ENCODE measurements at places on chromosomes 11 and 22. TPM values are rescaled to one million over a fixed set of nuclear protein-coding genes. Genes with fewer than 3 reads are reported as not detected.

UBQLNL gene
- total RNA-seq: 0.26 TPM

GRCh38 chr11:115179636-115180035 is 324.6 kb downstream of the CADM1 start:
- no peaks in the 10 kb centered on the region for H3K27me3 ChIP-seq
- H3K36me3 ChIP-seq: no peaks in the 10 kb centered on the region
- H3K27ac ChIP-seq: no peak overlapping the region
- no peaks in the 10 kb centered on the region for H3K4me1 ChIP-seq

DNA sequence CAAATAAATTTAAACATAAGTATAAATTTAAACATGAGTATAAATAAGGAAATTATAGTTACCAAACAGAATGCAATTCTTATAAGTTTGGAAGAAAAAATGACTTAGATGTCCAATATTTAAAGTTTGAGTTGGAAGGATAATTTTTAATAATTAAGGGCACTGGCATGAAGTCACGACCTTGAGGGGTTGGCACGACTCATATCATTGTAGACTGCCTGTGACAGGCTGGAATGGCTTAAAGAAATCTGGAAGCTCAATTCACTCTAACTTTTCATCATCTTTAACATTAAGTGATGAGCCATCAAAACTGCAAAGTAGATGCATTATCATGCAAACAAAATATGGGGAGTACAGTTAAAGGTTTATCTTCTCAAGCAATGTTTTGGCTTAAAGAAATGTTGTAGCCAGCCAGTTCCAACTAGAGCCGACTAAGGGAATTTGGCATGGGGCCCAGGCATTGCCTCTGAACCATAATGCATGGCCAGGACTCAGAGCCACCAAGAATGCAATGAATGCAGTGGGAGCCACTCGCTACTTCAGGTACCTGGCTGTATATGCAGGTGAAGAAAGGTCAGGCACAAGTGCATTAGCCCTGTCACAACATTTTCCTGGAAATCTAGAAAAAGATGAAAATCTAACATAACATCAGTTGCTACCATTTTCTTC is 33.4 kb downstream of the PGR start:
- no peaks in the 10 kb centered on the region for H3K36me3 ChIP-seq
- H3K27ac ChIP-seq: no peak overlapping the region
- DNase-seq: no peak
- no peaks in the 10 kb centered on the region for H3K4me1 ChIP-seq

DNA sequence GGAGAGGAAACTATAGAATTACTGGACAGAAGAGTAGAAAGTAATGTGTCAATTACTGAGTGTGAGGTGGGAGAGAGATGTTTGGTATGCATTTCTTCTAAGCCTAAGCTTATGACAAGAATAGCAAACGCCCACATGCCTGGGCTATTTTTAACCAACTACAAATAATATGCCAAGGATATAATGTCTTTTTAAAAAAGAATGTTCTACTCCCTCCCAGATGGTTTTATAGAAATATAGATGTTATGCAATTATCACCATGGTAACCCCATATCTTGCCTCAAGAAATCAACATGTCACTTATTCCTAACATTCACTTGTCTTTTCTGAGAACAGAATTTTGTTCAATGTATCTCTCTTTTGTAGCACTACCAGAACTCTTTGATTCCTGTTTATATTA is 996.7 kb upstream of the CHORDC1 start:
- no peak for DNase-seq
- H3K36me3 ChIP-seq: no peaks in the 10 kb centered on the region
- H3K27ac ChIP-seq: no peak overlapping the region
- no peaks in the 10 kb centered on the region for H3K4me1 ChIP-seq
- H3K4me3 ChIP-seq: no peak overlapping the region
- H3K27me3 ChIP-seq: no peaks in the 10 kb centered on the region

DNA sequence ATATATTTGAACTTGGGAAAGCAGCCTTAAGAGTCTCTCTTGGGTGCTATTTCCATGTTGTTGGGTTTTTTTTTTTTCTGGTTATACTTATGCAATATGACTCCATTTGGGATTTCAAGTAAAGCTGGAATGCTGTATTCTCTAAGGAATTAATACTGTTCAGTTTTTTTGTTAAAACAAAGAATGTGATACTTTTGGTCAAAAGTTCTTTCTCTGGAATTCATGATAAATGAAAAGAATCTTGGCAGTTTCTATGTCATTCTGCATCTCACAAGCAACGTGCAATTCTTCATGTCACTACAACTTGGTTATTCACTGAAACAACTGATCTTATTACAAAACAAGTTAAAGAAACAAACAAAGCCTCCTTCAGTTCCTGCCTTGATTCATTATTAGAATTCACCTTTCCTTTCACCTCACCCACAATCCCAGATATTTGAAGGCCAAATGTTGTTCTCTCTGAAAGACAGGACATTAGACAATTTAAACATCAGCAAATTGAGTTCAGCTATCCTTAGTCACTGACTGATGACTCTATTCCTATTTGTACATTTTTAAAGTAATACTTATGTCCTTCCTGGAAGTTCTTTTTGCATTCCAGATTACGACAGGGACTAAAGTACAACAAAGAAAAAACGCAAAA is 176.2 kb downstream of the SBF2 start:
- no peaks in the 10 kb centered on the region for H3K27me3 ChIP-seq
- H3K4me1 ChIP-seq: no peaks in the 10 kb centered on the region
- H3K4me3 ChIP-seq: no peak overlapping the region
- no peak overlapping the region for H3K27ac ChIP-seq
- DNase-seq: no peak

DNA sequence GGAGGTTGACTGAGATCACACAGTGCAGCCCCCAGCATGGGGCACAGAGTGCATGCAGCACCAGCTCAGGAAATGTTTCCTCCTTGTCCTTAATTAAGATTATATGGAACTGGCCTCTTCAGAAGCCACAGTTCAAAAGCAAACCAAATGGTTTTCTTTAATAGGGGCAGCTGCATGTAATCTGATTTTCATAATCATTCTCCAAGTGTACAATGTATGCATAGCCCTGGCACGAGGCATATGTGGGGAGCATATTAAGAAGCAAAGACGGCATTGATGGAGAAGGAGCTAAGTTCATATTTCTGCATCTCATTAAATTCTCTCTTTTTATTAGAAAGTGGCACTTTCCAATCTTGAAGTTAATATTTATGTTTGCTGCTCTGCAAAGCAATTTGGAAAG is 9.9 kb upstream of the PARVB start:
- no peaks in the 10 kb centered on the region for H3K27me3 ChIP-seq
- no peak overlapping the region for H3K4me3 ChIP-seq
- no peaks in the 10 kb centered on the region for H3K36me3 ChIP-seq
- H3K4me1 ChIP-seq: no peaks in the 10 kb centered on the region
- no peak for DNase-seq

DNA sequence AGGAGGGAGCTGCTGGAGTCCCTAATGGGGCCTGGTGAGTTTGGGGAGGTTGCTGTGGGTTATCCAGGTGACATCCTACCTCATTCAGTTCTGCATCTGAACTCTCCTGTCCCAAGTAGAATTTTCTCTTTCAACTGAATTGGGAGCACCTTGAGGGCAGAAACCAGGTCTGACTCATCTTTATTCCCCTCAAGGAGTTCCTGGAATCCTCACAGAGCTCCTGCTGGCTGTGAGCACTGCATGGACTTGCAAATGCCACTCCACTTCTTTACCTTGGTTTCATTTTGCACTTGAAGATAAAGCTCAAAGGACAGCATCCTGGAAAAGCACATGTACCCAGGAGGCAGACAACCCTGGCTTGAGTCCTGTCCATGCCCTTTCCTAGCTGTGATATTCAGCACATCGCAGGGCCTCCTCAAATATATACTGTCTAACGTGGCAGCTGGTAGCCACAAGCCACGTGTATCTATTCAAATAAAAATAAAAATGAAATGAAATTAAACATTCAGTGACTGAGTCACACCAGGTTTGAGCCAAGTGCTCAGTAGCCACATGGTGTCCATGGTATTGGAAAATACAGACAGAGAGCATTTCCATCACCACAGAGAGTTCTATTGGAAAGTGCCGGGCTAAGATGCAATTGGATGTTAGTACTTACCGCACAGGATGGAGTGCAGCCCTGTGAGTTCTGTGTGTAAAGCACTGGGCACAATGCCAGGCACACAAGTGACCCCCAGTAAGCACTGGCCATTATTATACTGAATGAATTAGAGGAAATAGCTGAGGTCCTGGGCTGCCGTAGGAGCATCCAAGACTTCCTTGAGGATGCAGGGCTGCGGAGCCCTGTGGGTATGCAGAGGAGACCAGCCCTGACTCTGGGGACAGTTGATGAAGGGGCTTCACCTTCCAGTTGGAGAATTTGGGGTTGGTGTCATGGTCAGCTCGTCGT is 149.0 kb downstream of the PKNOX2 start:
- no peaks in the 10 kb centered on the region for H3K27me3 ChIP-seq
- DNase-seq: no peak
- no peak overlapping the region for H3K4me3 ChIP-seq
- peaks cover 10% of the 10 kb centered on the region for H3K4me1 ChIP-seq
- no peaks in the 10 kb centered on the region for H3K36me3 ChIP-seq

- no peak overlapping the region for H3K4me3 ChIP-seq
- no peaks in the 10 kb centered on the region for H3K27me3 ChIP-seq
- DNase-seq: no peak
- no peaks in the 10 kb centered on the region for H3K4me1 ChIP-seq
Observed at GRCh38 chr11:1922481-1923081, 3.1 kb downstream of the TNNT3 start.

GRCh38 chr22:46068181-46068592 is 82.1 kb upstream of the PPARA start:
- no peaks in the 10 kb centered on the region for H3K4me1 ChIP-seq
- no peak overlapping the region for H3K4me3 ChIP-seq
- H3K27me3 ChIP-seq: peaks cover 94% of the 10 kb centered on the region

DNA sequence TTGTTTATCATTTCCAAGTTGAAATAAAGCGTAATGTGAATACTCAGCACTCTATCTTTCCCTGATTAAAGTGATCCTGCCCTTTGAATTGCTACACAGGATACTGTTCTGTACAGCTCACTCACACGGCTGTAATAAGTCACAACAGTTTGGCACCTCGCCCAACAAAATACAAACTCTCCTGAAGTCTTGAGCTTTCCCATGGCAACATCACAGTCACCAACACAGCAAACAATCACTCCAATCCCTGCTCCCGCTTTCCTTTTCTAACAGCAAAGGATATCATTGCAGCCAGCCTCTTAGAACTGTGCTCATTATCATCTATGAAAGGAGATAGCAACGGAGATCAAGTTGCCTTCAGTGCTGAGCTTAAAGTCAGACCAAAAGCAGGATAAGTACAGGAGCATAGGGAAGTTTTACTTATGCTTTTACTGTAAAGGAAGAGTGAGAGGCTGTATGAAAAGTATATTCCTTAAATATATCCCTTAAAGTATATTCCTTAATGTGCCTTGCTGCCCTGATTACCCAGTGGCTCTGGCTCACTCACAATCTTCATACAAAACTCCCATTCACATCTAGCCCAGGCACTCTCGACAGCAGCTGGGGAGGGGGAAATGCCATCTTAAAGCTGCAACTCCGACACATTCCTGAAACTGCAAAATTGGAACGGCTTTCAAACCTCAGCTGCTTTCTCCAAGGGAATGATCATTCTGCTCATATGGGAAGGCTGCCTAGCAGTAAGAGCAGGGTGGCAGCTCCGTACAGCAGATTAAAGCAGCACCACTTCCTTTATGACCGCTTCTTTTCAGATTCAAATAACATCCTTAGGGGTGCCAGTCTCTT is 35.8 kb downstream of the MAML2 start:
- H3K4me1 ChIP-seq: peaks cover 19% of the 10 kb centered on the region
- peak; percentile 69 for DNase-seq
- peak overlapping the region; percentile 94 for H3K27ac ChIP-seq
- no peaks in the 10 kb centered on the region for H3K36me3 ChIP-seq
- no peaks in the 10 kb centered on the region for H3K27me3 ChIP-seq

DNA sequence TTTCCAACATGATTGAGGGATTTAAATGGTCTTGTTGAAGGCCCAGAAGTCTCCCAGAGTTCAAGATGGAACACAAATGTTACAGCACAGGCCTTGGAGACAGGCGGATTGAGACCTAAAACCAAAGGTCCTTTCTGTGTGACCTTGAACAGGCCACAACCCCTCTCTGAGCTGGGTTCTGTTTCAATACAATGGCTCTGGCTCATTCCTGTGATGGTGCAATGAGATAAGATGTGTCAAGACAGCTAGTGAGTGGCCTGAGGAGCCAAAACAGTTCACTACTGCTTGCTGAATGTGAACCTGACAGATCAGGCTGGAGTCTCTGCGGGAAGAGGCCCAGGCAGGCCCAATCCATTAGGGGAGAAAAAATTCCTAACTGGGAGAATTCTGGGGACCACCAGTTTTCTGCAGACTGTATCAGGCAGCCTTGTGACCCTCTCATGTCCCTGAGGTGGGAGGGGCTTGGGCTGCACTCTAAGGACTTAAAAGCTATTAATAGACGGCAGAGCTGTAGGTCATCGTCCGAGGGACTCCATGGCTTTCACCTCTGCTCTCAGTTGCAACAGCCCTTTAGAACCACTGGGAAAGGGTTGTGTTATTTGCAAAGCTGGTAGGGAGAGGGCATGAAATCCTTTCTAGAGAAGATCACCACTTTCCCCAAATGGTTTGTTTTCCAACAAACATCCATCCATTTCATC is 126.1 kb upstream of the TEAD1 start:
- H3K36me3 ChIP-seq: no peaks in the 10 kb centered on the region
- no peak overlapping the region for H3K4me3 ChIP-seq
- no peak for DNase-seq
- H3K4me1 ChIP-seq: peaks cover 14% of the 10 kb centered on the region
- H3K27me3 ChIP-seq: peaks cover 5% of the 10 kb centered on the region

C11orf65 gene
- total RNA-seq: 0.66 TPM

GRCh38 chr11:20488352-20488751 is 100.8 kb downstream of the PRMT3 start:
- DNase-seq: no peak
- H3K27me3 ChIP-seq: no peaks in the 10 kb centered on the region
- H3K4me3 ChIP-seq: no peak overlapping the region
- no peaks in the 10 kb centered on the region for H3K36me3 ChIP-seq

TSPO gene
- total RNA-seq: 11.6 TPM

DNA sequence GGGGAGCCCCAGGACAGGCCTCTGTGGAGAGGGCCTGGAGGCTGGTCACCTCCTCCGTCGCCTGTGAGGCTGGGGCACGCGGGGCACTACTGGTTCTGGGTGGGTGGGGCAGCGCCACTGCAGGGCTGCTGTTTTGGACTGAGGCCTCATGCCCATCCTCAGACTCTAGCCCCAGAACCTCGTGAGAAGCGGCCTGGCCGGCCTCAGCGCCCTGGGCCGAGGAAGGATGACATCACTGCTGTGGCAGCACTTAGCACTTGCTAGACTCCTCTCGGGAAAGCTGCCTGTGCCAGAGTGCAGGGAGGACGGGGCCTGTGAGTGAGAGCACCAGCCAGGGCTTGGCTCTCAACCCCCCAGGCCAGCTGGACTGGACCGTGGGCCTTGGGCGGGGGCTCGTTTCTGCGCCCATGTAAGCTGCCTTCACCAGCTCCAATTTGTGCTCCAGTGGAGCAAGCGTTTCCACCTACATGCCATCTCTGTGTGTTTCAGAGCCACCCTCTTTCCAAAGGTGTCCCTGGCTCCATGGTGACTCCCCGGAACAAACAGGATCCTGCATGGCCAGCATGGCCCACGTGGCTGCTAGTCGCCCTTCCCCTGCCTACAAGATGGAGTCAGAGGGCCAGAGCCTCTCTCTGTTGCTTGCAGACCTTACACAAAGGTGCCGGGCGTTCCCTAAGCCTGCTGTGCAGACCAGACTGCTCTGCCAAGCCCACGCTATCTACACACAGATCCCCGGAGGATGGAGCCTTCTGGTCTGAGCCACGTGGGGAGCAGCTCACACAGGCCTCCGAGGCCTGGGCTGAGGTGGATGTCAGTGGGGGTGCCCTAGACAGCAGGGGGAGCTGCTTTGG is 102.9 kb downstream of the CTTN start:
- H3K4me1 ChIP-seq: peaks cover 6% of the 10 kb centered on the region
- H3K27ac ChIP-seq: peak overlapping the region; percentile 77
- no peaks in the 10 kb centered on the region for H3K36me3 ChIP-seq
- no peak overlapping the region for H3K4me3 ChIP-seq
